ENCODE measurements at places on chromosomes 5 and 9.
A peak's percentile ranks its signal among the peaks of the same experiment; 100 is the strongest.

DNA sequence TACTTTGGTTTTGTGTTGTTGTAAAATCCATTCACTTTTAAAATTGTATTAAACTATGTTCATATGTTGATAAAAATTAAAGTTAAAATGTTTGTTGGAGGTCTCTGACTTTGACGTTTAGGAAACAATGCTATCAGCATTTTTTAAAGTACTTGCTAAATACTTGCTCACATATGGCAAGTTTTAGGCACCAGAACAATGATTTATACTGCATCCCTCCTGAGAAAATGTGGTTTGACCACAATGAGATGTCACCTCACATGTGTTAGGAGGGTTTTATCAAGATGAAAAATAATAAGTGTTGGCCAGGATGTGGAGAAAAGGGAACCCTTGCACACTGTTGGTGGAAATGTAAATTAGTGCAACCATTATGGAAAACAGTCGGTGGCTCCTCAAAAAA lies 180.8 kb downstream of the HSD17B3 start:
- no peak for DNase-seq

GRCh38 chr5:174667526-174667925 lies 56.9 kb upstream of the MSX2 start:
- DNase-seq = no peak

DNA sequence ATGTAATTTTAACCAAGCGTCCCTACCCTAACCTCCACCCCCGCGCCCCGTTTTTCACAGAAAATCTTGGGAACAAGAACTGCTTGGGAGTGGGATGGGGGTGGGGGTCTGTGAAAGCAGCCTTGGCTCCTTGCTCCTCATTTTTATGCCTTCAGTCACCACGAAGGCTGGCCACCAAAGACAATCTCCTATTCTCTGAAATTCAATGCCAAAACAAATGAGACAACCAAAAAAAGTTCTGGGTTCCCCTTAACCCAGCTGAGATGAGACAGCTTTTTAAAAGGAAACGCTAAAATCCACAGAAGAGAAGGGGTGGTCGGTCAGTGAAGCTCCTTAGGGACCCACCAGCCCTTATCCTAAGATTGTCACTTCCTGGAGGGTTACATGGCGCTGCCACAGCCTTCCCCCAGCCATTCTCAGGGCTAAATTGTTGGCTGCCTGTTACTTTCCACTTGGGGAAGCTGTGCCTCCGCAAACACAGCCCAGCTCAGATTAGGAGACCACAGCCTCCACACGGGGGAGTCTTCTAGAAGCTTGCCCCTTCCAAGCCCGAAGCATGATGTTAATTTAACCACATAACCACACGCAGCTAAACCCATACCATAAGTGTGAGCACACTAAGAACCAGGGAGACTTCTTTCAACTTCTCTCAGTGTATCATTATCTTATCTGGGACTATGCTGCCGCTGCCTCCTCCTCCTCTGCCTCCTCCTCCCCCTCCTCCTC lies 136.3 kb downstream of the FOXD1 start:
- DNase-seq = peak; percentile 50

- DNase-seq = no peak
These were observed 161.4 kb downstream of the PAX5 start for GRCh38 chr9:36872641-36873040.

- DNase-seq = no peak
These were observed 58.1 kb downstream of the TLE1 start for GRCh38 chr9:81631218-81631745.

DNA sequence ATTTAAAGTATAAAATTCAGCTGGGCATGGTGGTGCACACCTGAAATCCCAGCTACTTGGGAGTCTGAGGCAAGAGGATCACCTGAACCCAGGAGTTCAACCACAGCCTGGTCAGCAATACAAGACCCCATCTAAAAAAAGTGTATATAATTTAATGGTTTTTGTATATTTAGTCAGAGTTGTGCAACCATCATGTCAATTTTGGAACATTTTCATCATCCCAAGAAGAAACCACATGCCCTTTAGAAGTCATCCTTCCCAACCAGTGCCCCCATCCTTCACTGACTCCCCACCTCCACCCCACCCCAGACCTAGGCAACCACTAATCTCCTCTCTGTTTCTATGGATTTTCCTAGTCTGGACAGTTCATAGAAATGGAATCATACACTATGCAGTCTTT lies 18.8 kb upstream of the TEK start:
- DNase-seq = no peak

DNA sequence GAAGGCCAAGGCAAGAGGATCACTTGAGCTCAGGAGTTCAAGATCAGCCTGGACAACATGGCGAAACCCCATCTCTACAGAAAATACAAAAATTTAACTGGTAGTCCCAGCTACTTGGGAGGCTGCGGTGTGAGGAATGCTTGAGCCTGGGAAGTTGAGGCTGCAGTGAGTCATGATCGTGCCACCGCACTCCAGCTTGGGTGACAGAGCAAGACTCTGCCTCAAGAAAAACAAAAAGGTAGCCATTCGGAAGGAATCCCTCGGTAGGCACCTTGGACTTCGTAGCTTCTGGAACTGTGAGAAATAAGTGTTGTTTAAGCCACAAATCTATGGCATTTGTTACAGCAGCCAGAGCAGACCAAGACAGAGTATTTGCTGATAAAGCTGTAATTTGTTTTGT lies 174.2 kb downstream of the DCP2 start:
- no peak for DNase-seq

DNA sequence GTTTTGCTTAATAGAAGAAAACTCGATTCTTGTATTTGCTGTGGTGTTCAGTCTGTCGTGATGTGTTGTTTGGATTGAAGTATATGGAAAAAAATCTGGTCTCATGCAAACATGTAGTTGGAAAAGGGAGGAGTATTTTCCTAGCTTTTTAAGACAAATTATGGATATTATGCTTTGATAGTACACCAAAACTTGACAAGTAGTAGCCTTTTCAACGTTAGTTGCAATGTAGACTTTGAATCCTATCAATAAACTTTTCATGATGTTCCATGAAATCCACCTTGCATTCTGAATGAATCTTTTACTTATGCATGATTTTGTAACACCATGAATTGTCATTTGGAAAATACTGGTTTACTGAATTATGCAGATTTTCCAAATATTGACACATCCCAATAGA lies 64.2 kb downstream of the LHX2 start:
- DNase-seq = no peak
